ENCODE measurements at places on chromosomes 16 and 17.
A peak's percentile ranks its signal among the peaks of the same experiment; 100 is the strongest.

- DNase-seq: no peak
These were observed 83.5 kb upstream of the DNAJA2 start for GRCh38 chr16:47056688-47057629.

DNA sequence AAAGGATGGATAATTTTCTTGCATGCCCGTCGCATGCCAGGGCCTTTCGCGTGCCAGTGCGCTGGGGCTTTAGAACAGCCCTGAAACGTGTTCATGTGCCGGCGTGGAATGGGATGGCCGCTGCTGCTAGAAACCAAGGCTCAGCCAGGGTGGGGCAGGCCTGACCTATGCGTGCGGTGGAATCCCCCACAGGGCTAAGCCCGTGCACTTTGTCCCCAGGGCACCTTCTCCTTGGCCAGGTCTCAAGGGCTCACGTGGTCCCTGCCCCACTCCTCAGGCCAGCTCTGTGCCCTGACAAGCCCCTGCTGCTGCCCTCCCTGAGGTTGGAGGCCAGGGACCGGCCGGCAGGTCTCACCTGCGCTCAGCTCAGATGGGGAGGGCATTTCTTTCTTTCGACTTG lies 13.1 kb upstream of the RNF213 start:
- no peak for DNase-seq

DNA sequence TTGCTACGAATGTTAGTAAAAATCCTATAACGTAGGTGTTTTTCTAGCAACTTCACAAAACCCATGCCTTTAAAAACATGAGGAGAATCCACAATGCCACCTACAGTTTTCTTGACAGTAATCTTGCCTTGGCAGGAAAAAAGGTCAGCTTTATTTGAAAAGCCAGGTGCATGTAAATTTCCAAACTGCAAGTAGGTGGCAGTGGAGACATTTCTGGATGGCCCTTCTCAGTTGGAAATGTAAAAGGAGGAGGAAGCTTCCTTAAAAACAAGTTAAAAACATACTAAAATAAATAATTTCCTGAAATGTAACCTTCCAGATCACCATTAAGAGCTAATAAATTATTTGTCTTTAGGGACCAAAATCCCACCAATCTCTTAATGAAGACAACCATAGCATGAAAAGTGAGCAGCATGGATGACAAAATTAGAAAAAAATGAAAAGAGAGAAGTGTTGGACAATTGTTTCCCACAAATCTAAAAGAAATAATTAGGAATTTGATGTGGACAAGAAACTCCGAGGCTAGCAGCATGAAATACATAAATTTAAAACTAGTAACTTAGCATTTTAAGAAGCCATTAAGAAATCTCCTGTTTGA lies 152.2 kb downstream of the SNX11 start:
- DNase-seq: no peak

- DNase-seq: no peak
These were observed 1.8 kb downstream of the TUBB3 start for GRCh38 chr16:89924925-89925307.

GRCh38 chr16:72997141-72997542 lies 50.8 kb downstream of the ZFHX3 start:
- no peak for DNase-seq

- no peak for DNase-seq
These were observed 20.4 kb upstream of the WDR45B start for GRCh38 chr17:82668631-82669099.

- DNase-seq: no peak
These were observed 2.7 kb downstream of the NEUROD2 start for GRCh38 chr17:39604911-39605491.

DNA sequence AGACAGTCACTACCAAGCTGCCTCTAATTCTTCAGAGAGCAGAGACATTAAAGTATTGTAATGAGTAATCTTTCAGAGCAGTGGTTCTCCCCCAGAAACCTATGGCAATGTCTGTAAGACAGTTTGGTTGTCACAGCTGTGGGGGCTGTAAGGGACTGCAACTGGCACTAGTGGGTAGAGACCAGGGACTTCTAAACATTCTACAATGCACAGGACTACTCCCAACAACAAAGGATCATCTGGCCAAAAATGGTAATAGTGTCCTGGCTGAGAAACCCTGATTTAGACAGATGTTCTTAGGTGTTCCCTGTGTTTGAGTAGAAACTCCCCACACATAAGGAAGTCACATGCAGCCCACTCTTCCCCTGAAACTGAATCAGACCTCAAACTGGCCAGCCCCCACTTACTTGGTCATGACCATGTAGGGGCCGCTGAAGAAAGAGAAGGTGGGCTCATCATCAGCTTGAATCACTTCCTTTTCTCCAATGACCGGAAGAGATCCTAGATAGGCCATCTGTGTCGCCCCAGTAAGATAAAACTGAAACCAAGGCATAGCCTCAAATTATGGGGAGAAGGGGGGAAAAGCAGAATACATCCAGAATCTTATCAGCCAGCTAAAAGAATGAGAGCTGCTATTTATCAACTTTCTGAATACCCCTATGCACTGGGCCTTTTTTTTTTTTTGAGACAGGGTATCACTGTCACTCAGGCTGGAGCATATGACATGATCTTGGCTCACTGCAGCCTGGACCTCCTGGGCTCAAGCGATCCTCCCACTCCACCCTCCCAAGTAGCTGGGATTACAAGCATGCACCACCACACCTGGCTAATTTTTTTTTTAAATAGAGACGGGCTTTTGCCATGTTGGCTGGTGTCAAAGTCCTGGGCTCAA lies 75.8 kb downstream of the TEX14 start:
- no peak for DNase-seq

- no peak for DNase-seq
These were observed 131.1 kb downstream of the ZNF423 start for GRCh38 chr16:49724774-49725173.

DNA sequence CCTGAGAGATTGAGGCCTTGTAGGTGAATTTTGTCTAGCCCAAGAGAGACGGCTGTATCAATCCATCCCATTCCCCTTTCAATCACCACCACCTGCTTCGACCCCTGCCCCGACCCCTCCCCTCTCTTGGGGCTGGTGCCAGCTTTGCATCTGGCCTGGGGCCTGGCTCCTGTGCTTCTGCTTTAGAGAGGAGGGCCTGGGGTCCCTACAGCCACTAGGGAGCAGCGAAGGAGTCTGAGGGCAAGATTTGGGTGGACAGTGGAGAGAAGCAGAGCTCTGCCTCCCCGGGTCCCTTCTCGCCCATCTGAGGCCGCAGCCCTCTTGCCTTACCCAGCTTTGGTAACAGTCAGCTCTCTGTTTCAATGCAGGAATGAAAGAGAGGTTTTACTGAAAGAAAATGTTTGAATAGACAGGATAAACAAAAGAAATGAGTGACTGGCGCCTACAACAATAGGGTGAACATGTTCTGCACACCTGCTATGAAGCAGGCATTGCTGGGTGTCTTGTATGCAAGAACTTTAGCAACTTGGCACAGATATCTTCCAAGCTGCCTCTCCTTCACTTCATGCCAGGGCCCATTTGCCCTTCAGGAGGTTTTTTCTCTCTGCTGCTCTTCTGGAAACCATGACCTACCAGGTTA lies 57.4 kb downstream of the SLC47A1 start:
- DNase-seq: no peak

DNA sequence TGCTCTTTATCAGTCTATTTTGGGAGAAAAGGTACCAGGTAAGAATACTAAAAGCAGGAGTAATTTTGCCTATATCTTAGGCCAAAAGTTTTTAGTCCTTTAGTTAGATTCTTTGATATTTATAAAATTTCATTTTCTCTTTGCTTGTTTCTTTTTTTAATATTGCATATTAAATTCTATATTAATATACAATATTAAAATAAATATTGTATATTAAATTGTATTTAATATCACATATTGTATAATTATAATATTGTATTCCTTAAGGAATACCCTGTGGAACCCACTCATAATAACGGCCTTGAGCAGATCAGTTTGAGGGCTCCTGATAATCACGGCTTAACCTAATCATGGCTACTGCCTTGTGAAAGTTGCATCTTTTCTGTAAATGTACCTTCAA lies 1.9 kb downstream of the CEP95 start:
- no peak for DNase-seq

DNA sequence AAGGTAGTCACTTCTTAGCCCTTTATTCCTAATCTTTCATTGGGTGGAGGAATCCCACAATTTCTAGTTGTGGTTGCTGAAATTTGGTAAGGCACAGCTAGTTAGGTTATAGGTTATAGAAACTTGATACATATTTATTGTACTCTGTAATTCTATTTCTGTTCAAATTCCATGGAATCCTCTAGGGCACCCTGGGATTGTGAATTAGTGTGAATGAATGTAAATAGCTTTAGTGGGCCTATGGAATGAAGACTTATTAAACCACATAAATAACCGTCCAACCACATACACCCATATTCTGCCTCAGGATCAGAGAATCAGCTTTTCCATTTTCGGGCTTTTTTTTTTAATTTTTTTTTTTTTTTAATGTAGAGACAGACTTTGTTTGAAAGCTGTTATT lies 9.2 kb downstream of the TANC2 start:
- no peak for DNase-seq

GRCh38 chr16:25691519-25692091 lies at the start of gene HS3ST4:
Gene HS3ST4, plus strand, starts transcription at chr16:25691959.
- DNase-seq: no peak

- peak; percentile 33 for DNase-seq
These were observed 118.4 kb downstream of the VPS53 start for GRCh38 chr17:596287-596686.
